NCI-H345 (cell line): ENCODE measurements at places on chromosomes 11 and 22.

- DNase-seq: no peak
These were observed 1.6 kb downstream of the RNF141 start for GRCh38 chr11:10539339-10539738.

DNA sequence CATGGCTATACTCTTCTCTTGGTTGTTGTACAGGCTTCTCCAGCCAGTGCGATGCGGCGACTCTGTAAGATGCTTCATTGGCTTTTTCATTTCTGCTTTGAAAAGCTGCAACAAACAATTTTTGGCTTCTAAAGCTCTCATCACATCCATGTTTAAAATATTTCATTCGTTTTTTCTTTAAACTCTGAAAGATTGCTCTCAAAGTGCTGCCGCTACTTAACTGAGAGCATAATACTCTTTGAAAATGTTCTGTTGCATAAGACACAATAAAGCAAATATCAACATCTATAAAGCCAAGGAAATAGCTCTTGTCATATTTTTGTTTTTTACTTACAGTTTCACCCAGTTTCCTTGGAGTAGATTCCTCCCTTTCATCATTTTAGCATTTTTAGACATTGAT is 468.3 kb downstream of the TBC1D22A start:
- no peak for DNase-seq

- DNase-seq: no peak
These were observed 29.0 kb downstream of the LAYN start for GRCh38 chr11:111569476-111569875.

DNA sequence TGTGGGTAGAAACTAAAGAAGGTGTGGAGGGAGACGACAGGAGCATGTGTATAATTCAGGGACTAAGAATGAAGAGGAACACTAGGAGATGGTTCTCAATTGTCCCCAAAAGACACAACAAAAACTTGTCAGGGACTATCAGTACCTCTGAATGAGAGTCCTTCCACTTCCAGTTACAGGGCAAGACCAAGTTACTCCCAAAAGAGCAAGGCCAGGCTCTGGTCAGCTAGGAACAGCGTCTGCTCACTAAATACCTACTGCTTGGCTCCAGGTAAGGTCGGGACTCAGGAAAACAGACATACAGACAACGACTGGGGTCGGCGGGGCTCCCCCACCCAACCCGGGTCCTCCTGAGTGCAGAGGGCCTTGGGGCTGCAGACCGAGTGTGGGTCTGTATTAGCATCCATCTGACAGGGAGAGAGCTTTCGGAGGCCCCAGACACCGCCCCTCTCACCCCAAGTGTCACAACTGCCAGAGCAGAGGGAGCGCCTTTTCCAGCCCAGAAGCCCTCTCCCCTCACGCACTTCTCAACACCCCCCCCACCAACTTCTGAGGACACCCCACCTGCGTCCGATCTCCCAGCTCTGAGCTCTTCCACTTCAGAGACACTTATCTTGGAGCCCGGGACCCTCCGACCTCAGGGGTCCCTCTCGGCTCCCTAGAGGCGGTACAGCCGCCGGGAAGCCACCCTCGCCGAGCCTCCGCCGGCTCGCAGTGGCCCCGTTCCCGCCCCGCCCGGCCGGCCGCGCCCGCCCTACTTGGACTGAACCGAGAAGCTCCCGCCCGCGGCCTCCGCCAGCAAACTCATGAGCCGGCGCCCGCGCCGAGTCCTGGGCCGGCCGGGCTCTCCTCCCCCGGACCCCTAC is 522 bp downstream of the RHOG start:
- DNase-seq: no peak

GRCh38 chr22:23398701-23399366 is 181.3 kb downstream of the IGLL1 start:
- no peak for DNase-seq

DNA sequence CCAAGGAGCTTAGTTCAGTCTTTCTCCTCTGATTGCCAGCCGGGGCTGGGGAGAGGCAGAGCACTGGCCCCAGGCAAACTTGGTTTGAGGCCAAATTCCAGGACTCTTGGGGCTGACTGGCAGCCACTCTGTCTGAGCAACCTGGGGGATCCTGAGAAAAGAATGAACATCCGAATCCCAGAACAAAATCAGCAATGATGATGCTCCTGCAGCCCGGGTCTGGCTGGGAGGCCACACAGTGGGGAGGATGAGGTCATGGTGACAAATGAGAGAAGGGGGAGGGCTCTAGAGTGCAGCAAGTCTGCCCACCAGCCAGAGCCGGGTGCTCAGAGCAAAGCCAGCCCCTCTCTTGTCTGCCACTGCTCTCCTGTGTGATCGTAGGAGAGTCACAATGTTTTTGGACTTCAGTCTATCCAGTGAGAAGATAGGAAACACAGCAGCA is 71.8 kb upstream of the PAX6 start:
- no peak for DNase-seq

- DNase-seq: no peak
These were observed 1.2 kb downstream of the MAP4K2 start for GRCh38 chr11:64801561-64802369.

DNA sequence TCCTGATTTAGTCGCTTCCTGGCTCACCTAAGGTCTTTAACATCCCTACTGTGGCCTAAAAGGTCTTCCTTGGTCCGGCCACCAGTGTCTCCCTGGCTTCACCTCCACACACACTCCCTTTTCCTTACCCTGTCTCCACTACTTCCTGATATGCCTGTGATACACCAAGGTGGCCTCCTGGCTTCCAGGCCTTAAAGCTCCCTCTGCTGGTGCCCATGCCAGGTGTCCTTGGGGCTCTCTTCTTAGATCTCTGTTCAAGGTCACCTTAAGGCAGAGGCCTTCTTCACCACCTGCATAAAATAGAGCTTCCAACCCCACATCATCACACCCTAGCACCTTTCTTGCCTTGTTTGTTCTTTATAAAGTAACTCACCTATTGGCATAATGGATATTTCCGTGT is 787.7 kb downstream of the NTM start:
- DNase-seq: peak; percentile 62

- no peak for DNase-seq
These were observed 59.7 kb upstream of the LUZP2 start for GRCh38 chr11:24437123-24437522.

DNA sequence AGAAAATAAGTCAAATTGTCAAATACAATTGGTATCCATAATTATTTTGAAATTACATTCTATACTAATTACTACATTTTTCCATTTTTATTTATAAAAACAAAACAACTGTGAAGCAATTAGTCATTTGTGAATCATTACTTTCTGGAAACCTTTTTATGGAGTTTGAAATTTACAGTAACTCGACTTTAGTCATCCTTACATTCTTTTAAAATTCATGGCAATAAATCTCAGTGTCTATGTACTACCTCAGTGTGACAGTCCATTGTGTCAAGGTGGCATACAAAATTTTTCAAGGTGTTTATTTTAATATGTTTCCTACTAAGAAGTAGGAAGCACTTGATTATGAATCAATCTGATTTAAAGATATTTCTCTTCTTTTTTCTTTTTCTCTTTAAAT is 1949.4 kb upstream of the RAG2 start:
- no peak for DNase-seq

- no peak for DNase-seq
These were observed 17.1 kb upstream of the C11orf96 start for GRCh38 chr11:43925063-43925931.

DNA sequence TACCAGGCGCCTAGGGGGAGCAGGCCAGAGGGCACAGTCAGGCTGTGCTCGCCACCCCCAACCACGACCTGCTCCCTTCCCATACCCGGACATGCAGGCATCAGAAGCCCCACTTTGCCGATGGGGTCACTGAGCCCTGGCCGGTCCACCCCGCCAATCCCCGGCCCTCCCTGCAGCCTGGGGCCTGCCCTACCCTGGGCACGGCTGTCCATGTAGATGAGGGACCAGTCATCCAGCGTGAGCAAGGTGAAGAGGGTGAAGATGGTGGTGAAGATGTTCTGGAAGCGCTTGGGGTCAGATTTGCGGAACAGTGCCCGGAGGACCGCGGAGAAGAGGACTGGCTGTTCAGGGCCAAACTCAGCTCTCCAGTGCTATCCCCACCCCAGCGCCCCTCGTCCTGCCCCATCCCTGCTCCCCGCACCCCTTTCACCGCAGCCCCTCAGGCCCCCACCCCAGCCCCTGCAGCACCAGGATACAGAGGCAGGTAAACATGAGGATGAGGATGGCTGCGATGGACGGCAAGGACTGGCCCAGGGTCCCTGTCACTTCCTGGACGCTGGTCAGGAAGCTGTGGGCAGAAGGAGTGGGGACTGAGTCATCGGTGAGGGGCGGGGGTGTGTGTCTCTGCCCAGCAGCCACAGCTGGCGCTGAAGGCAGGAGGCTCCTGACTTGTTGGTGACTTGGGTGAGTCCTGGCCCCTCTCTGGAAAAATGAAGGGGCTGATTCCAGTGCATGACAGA is 5.5 kb downstream of the CATSPER1 start:
- DNase-seq: no peak

DNA sequence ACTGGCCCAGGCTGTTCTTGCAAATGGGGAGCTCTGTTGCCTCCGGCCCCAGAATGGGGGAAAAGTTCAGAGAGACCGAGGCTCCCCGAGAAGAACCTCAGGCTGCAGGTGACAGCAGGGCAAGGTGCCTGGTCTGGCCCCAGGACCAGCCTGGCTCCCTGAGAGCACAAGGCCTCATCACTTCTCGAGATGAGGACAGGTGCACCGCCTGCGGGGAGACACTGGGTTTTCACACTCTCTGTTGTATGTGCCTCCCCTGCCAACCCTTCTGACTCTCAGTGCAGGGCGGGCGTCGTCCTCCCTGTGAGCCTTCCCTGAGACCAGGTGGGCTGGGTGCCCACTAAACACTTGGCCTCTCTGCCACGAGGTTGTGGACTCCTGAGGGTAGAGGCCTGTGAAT is 102.2 kb downstream of the BCR start:
- DNase-seq: no peak

- DNase-seq: no peak
These were observed 115.1 kb downstream of the DBX1 start for GRCh38 chr11:20045098-20045688.

GRCh38 chr11:36622431-36623136 is 24.5 kb upstream of the RAG2 start:
- peak; percentile 25 for DNase-seq

DNA sequence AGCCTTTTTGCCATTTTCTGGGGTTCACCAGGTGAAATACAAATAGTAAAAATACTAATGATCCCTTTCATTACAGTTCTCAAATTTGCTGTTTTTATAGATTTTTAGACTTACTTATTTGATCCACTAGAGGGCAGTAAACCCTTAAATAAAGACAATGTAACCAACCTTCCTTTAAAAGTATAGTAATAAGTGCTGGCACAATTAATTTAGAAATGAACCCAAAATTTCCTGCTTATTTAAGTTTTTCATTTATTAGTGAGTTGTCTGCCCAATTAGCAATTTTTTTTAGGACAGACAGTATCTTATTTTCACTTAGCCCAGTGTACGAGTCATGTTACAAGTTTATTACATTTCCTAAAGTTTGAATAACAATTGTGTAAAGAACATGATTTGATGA is 4.7 kb downstream of the DDIAS start:
- DNase-seq: peak; percentile 14

- DNase-seq: no peak
These were observed 19.8 kb downstream of the MRGPRG start for GRCh38 chr11:3198815-3199214.
